ENCODE measurements at places on chromosomes 16 and 17. TPM values are rescaled to one million over a fixed set of nuclear protein-coding genes. Genes with fewer than 3 reads are reported as not detected.

- peak; percentile 94 for DNase-seq
Measured at GRCh38 chr17:30433514-30433913, 43.7 kb upstream of the GOSR1 start.

GRCh38 chr17:4548061-4548461, 7.1 kb downstream of the MYBBP1A start:
- DNase-seq, result no peak

DNA sequence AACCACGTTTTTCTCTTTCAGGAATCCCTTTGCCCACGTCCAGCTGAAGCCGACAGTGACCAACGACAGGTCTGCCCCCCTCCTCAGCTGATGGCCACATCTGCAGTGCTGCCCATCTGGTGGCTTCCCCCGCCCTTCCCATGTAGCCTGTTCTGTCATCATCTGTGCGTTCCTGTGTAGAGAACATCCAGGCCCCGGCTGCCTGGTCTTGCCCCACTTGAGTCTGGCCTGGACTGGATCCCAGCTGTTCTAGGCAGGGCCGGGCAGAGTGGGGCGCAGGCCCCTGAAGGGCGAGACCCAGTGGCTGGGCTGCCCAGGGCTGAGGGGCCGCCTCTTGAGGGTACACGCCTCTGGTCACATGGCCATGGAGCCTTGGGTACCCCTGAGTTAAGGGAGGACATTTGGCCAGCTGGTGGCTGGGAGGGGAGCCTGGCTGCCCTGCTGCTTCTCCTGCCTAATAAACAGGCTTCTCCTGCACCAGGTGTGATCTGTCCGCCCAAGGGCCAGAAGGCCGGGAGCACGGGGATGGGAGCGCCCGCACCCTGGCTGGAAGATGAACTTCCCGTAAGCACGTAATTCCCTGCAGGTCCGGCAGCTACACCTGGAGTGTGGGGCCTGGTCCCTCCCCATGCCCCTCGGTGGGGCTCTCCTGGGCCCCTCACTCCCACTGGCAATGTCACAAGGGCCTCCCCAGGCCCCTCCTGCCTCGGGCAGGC, 49.4 kb upstream of the PVALEF start:
- DNase-seq, result no peak

DNA sequence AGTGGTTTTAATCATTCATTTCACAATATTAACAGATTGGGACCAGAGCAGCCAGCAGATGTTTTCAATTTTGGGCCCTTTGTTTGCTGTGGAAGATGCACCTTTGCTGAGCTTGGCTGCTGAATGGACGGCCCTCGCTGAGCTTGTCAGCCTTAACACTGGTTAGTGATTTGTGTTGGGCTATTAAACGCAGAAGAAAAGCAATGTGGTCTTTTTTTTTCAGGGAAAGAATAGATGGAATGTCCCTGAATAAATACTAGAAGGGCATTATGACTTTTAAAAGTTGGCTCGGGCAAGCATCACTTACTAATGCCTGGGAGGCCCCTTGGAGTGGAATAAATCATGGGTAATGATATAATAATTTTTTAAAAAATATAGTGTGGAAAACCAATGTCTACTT, 297.0 kb downstream of the MAP2K6 start:
- DNase-seq, result no peak

DNA sequence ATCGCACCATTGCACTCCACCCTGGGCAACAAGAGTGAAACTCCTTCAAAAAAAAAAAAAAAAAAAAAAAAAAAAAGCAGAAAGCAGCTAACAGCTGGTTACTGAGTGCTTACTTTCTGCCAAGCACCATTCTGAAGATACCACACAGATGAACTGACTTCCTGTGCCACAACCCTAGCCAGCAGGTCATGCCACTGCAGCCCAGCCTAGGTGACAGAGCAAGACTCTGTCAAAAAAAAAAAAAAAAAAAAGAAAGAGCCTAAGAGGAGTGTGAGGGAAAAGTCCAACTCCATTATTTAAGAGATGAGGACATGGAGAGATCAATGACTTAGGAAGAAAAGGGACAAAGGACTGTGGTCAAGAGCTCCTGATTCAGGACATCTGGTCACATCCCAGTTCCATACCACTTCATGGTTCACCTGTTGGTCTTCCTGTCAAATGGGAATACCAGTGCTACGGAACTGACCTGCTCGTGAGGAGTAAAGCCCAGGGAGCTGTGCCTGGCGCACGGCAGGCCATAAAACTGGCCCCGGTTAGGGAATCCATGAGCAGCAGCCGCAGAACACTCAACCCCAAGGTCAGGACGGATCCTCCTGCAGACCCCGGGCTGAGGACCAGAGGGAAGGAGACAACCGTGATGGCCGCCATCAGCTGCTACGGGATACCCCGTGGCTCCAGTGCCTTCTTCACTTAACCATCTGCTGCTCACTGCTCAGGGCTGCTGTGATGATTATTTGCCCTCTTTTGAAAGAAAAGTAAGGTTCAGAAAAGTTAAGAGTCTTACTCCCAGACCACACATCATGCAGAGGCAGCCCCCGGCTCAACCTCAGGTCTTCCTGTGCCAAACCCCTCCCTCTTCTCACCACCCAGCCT, 950 bp downstream of the KLHDC4 start:
- no peak for DNase-seq

DNA sequence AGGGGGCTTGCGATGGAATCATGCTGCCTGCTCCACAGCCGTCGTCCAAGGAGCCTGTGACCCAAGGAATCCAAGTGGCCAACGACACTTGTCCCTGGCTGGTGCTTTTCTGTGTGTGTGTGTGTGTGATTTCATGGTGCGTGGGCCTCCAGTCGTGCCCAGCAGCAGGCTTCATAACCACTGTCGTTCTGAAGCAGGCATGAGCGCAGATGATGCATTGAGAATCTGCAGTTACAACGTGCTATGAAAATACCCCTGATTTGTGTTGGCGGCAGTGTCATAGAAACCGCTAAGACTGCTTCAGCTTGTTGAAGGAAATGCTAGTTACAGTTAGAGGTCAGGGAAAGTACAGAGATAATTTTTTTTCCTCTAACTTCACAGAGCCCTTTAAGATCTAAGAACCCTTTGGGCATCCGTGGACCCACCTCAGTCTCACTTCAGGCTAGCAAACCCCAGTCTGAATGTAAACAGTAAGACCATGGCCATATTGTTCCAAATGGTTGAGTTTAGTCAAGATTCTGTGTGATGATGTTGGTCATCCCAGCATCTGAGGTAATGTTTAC, 15.6 kb downstream of the C16orf90 start:
- no peak for DNase-seq

DNA sequence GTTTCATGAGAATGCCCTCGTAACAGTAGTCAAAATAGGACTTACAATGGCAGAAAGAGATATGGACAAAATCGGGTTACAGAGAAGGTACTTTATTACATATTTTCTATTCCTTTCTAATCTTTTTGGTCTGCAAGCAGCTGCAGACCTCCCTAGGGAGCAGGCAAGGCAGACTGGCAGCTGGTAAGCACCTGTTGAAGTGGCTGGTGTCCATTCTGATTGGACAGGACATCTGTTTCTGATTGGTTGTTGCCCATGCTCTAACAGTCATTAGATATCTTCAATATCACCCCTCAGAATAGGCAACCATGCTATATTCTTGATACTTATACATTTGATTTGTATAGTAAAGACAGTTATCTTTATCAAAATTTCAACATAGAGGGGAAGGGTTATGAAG, 606.3 kb downstream of the KCNJ2 start:
- no peak for DNase-seq

DNA sequence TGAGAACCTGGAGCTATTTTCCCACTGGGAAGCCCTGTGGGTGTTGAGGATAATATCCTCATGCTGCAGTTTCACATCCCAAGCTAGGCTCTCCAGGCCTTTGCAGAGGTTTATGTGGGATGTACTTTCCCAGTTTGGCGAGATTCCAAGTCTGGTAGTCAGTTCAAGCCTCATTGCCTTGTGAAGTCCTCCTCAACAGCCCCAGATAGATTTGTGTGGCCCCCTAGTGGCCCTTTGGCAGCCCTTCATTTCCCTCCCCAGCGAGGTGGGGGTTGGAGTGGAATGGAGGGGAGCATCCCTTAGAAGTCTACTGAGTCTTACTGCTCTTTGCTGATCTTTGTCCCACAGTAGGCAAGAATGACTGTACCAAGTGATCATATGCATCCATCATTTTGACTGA, 137.9 kb downstream of the CDH11 start:
- DNase-seq, result peak; percentile 78

GRCh38 chr16:75624921-75625334, 1.8 kb upstream of the ADAT1 start:
- DNase-seq, result peak; percentile 18

DNA sequence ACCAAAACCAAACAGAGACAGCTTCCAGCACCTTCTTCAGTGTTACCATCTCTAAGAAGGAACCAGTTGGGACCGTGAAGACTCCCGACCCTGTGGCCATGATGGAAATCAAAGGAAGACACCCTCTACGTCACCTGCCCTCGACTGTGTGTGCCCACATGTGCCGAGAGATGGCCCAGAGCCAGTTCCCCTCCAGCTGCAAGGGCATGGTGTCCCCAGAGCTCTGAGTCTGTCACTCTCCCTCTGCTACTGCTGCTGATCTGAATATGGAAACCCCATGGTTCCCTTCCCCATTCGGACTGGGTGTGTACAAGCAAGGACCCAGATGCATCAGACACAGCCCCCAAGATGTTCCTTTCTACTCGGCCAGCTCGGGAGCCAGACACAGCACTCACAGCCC, 76.4 kb downstream of the SOCS1 start:
- DNase-seq, result no peak

DNA sequence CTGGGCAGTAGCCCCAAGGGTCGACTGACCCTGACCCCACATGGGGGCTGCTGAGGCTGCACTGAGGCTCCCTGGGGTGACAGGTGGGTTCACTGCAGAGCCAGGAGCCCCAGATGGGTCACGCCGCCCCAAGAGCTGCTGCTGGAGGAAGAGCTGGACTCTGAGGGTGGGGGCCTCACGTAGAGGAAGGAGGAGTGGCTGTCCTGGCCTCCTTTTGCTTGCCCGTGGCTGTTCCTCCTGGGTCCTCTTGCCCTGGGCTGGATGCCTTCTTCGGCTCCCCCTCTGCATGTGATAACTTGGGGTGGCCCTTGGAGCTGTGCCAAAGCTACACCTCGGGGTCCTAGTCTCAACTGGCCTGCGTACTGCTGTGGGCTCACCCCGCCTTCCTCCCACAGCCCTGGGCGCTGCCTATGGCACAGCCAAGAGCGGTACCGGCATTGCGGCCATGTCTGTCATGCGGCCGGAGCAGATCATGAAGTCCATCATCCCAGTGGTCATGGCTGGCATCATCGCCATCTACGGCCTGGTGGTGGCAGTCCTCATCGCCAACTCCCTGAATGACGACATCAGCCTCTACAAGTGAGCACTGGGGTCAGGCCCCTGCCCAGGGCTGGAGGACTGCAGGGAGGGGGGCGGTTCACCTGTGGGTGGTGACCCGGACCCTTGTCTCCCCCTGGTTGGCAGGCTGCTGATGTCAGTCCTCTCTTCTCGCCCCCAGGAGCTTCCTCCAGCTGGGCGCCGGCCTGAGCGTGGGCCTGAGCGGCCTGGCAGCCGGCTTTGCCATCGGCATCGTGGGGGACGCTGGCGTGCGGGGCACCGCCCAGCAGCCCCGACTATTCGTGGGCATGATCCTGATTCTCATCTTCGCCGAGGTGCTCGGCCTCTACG, 1.1 kb upstream of the AMDHD2 start:
- DNase-seq, result no peak

- no peak for DNase-seq
Measured at GRCh38 chr17:57899391-57899790, 49.5 kb upstream of the MRPS23 start.

- DNase-seq, result peak; percentile 78
Measured at GRCh38 chr17:41500131-41500911, 5.1 kb downstream of the KRT13 start.

GRCh38 chr16:68844211-68844564, 857 bp downstream of the TANGO6 start:
- DNase-seq, result no peak

GRCh38 chr16:83113317-83113716, 486.5 kb downstream of the CDH13 start:
- DNase-seq, result peak; percentile 34

DNA sequence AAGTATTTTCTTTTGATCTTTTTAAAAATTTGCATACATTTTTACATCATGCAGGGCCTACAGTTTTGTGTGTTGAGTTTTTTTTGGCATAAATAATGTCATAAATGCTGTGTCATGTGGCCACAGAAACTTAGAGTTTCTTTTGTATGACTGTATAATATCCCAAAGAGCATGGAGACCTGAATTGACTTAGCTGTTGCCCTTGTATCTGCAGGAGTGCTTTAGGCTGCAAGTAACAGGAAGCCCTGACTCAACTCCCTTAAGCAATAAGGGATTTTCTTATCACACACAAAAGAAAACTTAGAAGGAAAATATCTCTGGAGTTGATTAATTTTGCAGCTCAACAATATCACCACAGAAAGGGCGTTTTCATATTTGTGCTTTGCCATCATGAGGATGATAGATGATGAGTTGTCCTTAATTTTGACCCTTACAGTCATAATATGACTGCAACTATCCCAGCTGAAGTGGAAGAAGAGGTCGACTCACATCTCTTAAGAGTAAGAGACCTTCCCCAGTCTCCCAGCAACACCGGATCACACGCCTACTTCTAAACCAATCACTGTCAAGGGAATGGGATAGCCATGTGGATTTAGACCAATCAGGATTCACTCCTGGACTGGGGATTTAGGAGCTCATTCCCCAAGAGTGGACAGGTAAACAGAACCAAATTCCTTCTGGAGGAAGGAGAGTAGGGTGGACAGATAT, 138.9 kb downstream of the GSG1L start:
- no peak for DNase-seq

DNA sequence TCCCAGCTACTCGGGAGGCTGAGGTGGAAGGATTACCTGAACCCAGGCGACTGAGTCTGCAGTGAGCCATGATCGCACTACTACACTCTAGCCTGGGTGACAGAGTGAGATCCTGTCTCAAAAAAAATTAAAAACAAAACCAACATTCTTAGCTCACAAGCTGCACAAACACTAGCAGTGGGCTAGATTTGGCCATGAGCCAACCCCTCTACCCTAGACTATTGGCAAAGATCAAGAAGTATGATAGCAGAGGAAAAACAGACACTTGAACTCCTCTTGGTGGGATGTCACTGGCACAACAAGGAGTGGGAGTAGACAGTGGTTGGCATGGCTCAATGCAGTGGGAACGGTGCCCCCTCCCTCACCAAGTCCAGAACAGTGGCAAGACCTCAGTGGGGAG, 19.6 kb upstream of the RIPOR1 start:
- no peak for DNase-seq

GRCh38 chr16:89383095-89384003, 107.0 kb downstream of the ANKRD11 start:
- peak; percentile 55 for DNase-seq

GRCh38 chr16:72091217-72091616, 2.2 kb downstream of the TXNL4B start:
- DNase-seq, result no peak

GRCh38 chr17:61064087-61064951, 335.3 kb upstream of the TBX2 start:
- DNase-seq, result no peak

- no peak for DNase-seq
Measured at GRCh38 chr17:21246698-21247097, 6.5 kb downstream of the NATD1 start.

Gene RSPRY1
- 30.3 TPM for total RNA-seq

Gene NAE1
- total RNA-seq, result 148 TPM

Gene SGCA
- 0.51 TPM for total RNA-seq

Gene EIF5A
- 1,090 TPM for total RNA-seq

Gene CACNG5
- not detected for total RNA-seq

Gene KRTAP2-2
- total RNA-seq, result not detected

Gene NPW
- 0.46 TPM for total RNA-seq

Gene ENPP7
- not detected for total RNA-seq

Gene HOXB1
- not detected for total RNA-seq

Gene FADS6
- total RNA-seq, result not detected

Gene PRSS33
- not detected for total RNA-seq

Gene ZMYND15
- 1.1 TPM for total RNA-seq

Measured in Daoy (cell line).